ENCODE measurements at places on chromosomes 2 and 18.

DNA sequence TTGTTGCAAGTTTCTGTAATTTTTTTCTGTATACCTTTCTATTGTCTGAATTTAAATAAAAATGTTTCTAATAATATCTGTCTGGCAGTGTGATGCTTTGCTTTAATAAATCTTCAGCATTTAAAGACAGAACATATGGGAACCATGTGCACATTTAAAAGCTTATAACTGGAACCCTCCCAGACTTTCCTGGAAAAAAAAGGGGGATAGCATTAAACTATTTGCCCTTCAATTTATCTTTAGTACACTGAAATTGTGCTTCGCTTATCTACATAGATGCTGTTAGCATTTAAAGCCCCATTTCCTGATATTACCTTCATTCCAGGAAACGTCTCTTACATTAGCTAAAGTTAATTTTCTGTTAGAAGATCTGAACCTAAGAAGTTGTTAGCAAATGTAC is 64.6 kb downstream of the ZC3H6 start:
- DNase-seq: no peak

DNA sequence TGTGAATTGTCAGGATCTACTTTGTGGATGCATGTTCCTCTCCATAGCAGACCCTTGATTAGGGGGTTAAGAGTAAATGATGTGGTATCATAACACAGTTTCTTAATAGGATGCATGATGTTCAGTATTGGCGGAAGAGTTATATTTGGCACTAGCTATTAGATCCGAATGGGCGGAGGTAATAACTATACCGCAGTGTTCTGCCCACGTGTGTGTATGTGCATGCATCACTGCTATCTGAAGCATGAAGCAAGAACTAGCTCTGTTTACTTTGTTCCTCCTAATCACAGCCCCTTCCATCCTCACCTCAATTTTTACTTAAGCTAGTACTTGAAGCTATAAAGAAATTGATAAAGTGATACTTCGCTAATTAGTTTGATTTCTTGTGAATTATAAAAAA is 159.6 kb upstream of the NOSTRIN start:
- no peak for DNase-seq

DNA sequence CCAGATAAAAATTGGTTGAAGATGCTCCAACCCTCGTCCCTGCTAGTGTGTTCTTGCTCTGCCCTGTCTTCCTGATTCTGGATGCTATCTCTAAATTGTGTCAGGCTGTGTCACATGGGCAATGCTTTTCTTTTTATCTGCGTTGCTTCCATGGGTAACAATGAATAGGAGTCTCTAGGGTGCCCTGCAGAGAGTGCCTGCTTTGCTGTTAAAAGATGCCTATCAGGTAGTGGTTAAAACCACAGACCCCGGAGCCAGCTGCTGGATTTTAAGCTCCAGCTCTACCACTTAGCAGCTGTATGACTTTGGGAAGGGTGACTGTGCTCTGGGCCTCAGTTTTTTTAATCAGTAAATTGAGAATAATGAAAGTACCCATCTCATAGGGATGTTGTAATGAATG is 340.3 kb downstream of the PLCL1 start:
- DNase-seq: no peak

DNA sequence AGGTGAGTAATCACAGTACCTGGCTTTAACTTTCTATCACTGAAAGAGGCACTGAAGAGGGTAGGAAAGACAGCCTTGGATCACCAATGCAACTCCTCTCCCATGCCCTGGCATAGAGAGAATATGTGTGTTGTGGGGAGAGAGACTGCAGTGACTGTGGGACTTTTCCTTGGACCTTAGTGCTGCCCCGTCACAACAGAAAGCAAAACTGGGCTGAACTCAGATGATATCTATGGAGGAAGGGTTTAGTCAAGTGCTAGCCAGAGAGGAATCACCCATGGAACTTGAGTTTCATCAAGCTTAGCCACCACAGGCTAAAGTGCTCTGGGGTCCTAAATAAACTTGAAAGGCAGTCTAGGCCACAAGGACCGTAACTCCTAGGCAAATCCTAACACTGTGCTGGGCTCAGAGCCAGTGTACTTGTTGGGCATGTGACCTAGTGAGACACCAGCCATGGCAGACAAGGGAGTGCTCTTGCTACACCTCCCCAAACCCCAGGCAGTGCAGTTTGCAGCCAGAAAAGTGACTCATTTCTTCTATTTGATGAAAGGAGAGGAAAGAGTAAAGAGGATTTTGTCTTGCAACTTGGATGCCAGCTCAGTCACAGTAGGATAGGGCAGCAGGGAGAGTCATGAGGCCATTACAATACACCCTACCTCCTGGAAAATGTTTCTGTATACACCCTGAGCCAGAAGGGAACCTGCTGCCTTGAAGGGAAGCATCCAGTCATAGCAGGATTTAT is 105.8 kb upstream of the SPOPL start:
- DNase-seq: no peak

- no peak for DNase-seq
These were observed 102.9 kb downstream of the KLHL29 start for GRCh38 chr2:23487735-23488492.

GRCh38 chr2:203909974-203910373 is 26.6 kb upstream of the ICOS start:
- DNase-seq: no peak

DNA sequence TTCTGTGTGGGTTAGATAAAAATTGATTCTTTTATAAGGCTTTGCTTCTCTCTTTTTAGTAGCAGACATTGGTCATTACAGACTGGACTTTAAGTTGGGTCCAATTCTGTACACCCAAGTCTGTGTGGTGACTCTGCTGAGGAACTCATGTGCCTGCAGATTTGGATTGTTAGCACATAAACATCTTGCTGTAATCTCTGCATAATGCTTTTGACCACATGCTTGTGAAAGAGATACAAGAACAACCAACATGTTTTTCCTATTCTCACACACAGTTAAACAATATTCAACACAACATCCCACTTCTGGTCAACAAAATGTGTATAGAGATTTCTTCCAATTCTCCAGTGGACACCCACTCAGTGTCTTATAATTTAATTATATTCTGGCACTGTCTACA is 270.1 kb downstream of the RDH14 start:
- no peak for DNase-seq

GRCh38 chr18:9952633-9953416 is 39.0 kb downstream of the VAPA start:
- no peak for DNase-seq

DNA sequence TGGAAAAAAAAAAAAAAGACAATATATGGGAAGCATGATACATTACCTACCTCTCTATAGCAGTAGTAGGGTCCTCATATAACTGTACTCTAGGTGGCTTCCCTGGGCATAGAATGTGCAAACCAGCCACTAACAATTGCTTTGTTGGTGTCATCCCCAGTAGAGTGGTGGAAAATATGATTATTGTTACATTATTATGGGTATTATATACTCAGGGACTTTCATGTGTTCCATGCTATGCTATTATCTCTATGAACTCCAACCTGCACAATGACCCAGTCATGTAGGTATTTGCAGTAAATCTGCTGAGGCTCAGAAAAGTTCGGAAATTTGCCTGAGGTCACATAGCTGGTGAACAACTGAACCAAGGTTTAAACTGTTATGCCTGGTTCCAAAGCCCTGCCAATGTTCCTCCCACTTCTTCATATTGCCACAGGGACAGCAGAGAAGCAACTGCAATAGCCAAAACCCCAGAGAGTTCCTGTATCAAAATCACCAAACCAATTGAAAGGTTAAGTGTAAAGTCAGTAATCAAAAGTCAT is 52.6 kb upstream of the MAP4K4 start:
- DNase-seq: no peak

DNA sequence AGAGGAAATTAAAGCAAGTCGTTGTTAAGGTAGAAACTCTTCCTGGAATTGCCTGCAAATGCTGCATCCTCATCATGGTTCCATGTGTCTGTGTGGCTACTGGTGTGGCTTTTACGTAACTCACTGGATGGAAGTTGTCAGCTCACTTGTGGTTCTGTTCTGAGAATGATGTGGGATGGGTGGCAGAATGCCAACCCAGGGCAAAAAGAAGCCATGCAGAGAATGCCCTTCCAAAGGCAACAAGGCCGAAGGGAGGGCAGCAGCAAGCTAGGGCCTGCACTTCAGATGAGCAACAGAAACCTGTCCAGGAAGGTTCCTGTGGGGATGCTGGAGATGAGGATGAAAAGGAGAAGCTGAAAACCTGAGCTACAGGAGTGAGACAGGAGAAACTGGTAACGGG is 10.4 kb upstream of the NAPG start:
- no peak for DNase-seq

GRCh38 chr2:73255907-73256617 is 22.0 kb downstream of the CCT7 start:
- DNase-seq: no peak

DNA sequence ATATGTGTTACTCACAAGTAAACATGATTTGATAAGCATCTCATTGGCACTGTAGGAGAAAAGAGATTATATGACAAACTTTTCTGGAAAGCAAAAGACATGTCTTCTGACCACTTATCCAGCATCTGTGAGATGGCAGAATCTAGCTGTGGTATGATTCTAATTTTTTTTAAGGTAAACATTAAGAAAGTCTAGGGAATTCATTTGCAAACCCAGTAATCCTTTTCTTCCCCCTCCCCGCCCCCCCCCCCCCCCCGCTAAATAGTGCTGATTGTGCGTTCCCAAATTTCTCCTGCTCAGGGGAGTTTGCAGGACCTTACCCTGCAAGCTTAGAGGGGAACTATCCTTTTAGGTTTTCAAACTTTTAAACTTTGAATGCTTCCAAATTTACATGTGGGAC is 12.1 kb downstream of the MRPL44 start:
- DNase-seq: no peak

- DNase-seq: no peak
These were observed 19.5 kb upstream of the ZDBF2 start for GRCh38 chr2:206255003-206255402.

DNA sequence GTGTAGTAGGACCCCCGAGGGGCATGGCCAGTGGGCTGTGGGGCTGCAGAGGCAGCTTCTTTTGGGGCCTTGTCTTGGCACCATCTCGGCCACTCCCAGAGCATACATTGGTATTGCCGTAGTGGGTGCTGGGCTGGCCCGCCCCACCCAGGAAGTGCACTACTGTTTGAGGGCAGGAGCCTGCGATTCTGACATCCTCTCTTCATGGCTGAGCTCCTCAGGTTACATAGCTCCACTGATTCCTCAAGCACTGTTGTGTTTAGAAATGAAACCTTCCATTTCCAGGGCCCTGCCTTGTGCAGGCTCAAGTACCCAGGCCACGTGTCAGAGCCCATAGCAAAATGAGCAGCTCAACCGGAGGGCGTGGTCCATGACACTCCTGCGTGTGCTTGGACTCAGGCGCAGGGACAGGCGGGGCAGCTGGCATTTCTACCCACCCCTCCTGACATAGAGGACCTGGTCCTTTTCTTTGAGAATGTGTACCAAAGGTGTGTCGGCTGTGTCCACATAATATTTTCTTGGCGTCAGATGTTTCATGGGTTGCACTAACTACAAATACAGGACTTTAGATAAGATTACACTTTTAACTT is 67.9 kb downstream of the DGKD start:
- DNase-seq: peak; percentile 23

- no peak for DNase-seq
These were observed 99.4 kb upstream of the MSH2 start for GRCh38 chr2:47303341-47304148.

DNA sequence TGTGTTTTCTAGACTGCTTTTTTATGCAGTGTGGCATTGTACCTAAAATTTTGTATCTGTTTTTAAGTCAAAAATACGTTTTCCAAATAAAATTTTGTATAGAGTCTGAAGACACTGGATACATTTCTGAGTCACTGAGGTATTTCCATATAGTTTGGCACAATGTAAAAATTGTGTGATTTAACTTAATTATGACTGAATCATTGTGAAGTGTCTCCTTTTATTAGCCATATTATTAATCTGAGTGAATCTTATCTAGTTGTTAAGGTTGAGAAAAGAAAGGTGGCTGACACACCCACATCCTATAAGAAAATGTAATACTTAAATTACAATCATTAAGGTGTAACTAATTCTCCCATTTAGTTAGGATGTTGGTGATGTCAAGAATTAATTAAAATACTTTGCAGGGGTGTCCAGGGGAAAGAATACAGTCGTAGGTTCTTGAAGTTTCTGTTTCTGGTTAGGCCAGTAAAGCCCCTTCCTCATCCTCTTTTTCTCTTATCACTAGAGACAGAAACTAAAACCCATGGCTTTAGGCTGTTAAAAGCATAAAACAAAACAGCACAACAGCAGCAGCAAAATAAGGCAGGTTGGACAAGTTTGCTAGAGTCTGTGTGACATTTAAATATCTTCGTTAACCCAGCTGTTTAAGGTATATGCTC is 71.6 kb downstream of the UBE2E3 start:
- no peak for DNase-seq

- no peak for DNase-seq
These were observed 195.9 kb upstream of the TCF4 start for GRCh38 chr18:55783921-55784320.

DNA sequence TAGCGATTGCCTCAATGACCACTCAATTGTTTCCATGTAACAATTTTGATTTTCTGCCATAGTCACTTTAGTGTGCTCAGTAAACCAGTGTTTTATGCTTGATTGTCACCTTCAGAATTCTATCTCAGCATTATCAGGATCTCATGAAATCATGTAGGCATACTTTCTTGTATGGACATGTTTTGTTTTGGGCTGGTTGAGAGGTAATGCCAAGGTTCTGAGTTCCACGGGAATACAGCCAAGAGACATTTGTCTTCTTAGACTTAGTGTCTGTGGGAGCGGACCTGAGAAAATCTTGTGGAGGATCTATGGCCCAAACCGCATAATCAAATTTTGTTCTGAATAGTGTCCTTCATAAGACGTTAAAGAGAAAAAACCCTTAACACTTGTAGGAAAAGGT is 10.2 kb downstream of the MSTN start:
- no peak for DNase-seq
